ENCODE measurements at places on chromosomes 2 and 18.

- DNase-seq = no peak
Measured at GRCh38 chr2:174054926-174055325, 89.8 kb upstream of the SP3 start.

- no peak for DNase-seq
Measured at GRCh38 chr2:239114119-239114581, 266.3 kb downstream of the TWIST2 start.

- no peak for DNase-seq
Measured at GRCh38 chr18:58901143-58901542, 36.5 kb downstream of the ZNF532 start.

- no peak for DNase-seq
Measured at GRCh38 chr2:207338610-207339009, 172.9 kb upstream of the KLF7 start.

- DNase-seq = no peak
Measured at GRCh38 chr2:64905338-64906024, 83.7 kb upstream of the SLC1A4 start.
